ENCODE measurements at places on chromosomes 3 and 15.

GRCh38 chr3:143118630-143119008 lies 952 bp upstream of the CHST2 start:
- no peak for DNase-seq

GRCh38 chr3:138984816-138985215 lies 21.3 kb downstream of the PRR23A start:
- DNase-seq = no peak

DNA sequence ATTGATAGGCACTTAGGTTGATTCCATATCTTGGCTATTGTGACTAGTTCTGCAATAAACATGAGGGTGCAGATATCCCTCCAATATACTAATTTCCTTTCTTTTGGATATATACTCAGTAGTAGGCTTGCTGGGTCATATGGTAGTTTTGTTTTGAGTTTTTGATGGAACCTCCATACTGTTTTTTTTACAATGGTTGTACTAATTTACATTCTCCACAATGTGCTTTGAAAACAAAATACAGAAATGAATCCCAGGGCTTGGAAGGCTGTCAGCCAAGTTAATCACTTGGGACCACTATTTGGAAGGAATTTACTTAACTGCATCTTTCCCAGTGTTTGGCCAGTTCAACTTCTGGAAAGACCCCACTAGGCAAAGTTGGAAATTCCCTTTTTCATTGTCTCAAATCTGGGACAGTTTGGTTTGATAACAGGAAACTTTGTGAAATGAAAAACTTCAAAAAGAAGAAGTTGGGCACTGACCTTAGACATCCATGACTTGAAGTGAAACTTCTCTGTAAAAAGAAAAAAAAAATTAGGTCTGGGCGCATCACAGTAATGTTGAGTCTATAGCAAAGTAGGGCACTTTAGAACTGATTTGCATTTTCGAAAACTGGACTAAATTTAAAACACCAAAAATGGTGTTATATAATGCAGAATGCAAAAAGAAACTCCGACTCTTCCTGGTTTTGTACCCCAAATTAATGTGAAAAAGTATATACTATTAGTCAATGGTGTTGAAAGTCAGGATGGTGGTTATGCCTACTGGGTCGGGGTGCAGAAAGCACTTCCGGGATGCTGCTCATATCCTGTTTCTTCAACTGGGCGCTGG lies 6.0 kb downstream of the CTSH start:
- DNase-seq = no peak

DNA sequence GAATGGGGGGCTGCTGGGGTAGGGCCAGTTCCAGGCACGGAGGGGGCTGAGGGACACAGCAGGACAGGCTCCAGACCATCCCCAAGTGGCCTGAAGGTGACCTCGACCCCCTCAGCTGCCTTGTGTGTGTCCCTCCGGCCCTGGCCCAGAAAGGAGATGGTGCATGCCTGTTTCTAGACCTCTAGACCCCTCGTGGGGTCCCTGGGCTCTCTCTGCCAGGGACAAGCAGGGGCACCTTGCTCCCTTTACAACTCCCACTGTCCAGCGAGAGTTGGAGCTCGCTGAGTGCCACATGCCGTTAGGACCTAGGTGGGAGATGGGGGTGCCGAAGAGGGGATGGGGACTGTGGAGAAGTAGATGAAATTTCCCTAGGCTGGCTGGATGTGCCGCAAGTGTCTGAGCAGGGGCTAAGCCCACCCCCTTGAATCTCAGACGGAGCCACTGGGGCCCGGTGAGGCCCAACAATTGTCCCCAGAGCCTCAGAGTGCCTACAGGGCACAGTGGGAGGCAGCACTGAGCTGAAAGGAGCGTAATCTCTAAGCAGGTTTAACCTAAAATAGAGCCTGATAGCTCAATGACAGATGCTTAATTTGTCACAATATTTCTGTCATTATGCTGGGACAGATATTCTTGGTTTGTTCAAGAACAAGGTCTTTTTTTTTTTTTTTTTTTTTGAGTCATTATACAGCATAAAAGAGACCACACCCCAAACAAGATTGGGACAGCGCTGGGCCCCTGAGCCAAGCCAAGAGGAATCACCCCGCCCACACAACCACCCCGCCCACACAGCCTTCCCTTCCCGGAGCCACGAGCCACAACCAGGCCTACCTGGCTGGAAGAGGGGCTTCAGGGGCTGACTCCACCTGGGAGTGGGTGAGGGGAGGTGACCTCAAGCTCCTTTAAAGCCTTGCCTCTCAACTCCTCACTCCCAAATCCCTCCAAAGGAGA lies 23.6 kb upstream of the KLF13 start:
- peak; percentile 47 for DNase-seq

DNA sequence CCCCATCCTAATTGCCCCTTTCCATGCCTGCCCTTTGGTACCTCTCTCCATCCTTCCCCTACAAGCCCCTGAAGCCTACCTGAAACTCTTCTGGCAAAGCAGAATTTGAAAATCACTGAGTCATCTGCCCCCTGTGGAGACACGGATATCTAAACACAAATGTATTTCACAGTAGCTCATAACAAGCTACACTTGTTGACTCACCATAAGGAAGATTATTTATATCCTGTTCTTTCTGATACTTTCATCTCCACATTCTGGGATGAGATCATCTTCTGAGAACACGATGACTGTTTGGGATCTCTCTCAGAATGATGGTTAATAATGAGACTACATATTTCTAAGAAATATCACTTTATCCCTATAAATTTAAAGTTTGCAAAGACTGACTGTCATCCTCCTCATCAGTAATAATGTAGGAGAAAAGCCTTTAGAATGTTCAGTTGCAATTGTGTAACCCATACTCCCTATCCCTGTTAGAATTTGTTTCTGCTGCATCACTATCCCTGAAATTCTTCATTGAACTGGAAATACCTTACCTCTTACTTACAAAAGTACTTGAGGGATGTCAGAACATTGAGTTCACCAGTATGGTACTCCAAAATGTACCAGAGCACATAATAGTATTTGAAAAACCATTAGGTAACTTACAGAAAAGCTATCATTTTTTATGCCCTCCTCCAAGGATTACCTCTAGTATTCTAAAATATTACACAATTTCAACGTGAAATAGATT lies 116.1 kb upstream of the IL12A start:
- DNase-seq = no peak

DNA sequence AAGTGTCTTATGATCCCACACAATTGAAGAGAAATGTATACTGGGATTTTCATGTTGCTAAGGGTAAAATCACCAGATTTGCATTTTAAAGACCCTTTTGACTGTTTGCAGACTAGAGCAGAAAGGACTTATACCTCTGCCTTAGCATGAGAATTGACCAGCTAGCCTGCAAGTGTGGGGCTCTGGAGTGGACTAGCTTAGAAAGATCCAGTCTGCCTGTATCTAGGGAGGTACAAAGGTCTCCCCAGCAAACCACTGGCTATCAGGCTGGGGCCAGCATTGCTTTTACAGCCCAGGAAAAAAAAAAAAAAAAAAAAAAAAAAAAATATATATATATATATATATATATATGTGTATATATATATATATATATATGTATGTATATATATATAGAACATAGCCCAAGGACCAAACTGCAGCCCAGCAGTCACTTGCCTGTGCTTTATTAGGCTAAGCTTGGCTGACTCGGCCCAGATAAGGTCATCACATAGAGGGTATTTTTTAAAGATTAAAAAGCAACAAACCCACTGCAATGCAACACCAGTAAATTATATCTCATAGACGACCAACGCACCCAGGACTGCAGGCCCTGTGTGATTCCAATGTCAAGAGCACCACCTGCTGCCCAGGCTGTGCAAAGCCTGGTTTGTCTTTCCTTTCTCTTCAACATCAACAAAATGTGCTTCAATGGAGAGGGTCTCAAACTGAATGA lies 63.7 kb downstream of the DCLK3 start:
- peak; percentile 67 for DNase-seq

DNA sequence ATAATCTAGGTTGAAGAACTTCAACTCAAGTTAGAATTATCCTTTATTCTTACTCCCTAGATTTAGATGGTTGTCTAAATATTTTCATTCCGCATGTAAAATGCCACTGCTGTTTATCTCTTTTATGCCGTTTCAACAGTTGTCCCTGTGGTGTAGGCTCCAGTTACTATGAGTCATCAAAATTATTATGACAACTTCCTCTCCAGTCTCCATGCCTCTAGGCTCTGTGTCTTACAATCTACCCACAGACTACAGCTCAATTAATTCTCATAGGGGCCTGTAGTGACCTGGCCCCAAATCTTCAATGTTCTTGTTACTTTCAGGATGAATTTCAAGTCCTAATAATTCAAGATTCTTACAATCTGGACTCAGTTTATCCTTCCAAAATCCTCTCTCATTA lies 105.8 kb upstream of the UNC13C start:
- no peak for DNase-seq

- no peak for DNase-seq
Observed at GRCh38 chr3:190361791-190362190, 26.2 kb upstream of the CLDN16 start.

GRCh38 chr3:144556392-144556791 lies 584.8 kb downstream of the DIPK2A start:
- DNase-seq = no peak

DNA sequence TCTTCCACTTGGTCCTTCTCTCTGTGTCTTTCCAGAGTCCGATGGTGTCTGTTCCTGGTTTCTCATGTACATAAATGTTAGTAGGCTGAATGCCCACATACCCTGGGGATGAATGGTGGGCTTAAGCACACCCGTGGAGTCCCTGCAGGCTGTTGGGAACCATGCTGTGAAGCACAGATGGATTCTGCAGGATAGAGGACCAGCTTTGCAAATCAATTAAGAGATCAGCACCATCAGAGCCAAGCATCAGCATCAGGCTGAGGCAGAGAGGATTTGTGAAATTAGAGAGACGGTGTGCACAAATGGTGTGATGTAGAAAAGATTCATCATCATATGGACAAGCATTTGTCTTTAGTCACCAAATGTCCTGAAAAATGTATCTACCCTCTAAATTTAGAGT lies 127.1 kb downstream of the SV2B start:
- no peak for DNase-seq

DNA sequence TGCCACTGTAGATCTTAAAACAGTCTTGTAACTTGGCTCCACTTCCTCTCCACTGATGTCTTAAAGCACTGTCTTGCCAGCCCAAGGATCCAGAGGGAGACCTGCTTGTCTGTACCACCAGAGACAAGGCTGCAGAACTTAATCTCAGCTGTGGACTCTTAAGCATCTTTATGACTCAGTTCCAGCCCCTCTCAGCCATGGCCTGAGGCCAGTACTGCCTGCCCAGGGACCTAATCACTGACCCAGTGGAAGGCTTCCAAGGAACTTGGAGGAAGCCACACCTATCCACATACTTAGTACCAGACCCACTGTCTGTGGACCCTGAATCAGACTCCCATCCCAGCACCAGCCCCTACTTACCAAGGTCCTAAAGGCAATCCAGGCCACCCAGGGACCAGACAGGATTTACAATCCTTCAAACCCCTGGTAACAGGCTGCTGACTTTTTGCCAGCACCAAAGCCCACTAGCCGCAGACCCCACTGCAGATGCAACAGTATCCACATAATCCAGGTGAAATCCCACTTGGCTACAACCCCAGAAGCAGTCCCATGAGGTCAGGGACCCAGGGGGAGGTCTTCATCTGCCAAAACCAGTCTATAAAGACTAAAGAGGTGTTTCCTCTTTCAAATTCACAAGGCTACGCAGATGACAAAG lies 41.9 kb upstream of the PRR20G start:
- DNase-seq = no peak

- DNase-seq = no peak
Observed at GRCh38 chr3:141605883-141606282, 119.1 kb downstream of the RASA2 start.

GRCh38 chr15:74958908-74959585 lies 2.5 kb upstream of the RPP25 start:
- DNase-seq = no peak

- DNase-seq = no peak
Observed at GRCh38 chr15:52464478-52464877, 64.2 kb downstream of the MYO5A start.

DNA sequence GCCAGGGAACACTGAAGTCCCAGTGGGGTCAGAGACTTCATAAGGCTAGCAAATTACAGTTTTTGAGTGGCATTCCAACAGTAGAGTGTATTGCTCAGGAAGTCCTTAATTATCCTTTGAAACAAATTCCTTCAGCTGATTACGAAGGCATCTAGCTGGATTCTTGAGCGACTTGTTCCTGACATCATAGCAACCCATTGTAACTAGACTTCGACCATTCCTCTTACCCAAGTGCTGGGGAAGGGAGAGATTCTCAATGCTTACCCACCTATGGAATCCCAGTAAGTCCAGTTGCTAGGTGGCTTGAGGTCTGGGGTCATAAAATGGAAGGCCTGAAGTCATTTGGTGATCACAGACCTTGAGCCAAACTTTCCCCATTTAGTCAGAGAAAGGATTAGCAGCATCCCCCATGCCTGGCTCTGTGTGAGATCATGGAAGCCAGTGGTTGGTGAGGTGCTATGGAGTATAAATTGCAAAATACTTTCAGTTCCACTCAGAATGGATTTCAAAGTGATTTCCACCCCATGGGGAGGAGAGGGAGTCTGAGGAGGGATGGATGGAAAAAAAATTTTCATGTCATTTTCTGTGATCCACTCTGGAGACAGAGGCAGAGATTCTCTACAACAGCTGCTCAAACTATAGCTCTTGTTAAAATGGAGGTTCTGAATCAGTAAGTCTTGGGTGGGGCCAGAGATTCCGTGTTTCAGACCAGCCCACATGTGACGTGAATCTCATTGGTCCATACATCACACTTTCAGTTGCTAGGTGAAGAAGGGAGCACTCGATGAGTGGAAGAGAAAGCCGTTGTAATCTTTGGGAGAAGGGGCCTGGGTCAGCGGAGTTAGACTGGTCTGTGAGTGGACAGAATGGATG lies 45.7 kb downstream of the CD86 start:
- DNase-seq = no peak

DNA sequence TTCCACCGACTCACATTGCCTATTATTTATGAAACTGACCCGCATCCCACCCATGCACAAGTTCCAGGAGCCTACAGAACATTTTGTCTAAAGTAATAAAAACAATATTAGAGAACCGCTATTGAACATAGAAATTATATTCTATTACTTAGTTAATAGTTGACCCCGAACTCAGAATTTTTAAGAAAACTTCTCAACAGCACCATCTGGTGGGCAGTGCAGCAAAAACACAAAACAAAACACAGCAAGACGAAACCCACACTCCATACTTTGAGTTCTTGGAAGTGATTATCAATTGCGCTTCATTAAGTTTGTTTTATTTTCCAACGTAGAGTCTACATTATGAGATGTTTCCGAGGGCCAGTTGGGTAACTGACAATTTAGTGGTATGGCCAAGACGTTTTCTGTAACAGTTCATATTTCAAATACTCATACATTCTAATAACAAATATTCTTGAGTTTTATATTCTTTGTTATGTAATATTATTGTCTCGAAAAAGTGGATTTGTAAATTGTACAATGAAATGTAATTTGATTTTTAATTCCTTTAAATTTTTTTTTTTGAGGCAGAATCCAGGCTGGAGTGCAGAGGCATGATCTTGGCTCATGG lies 24.0 kb upstream of the C3orf70 start:
- peak; percentile 30 for DNase-seq

GRCh38 chr15:73955326-73955725 lies 29.1 kb downstream of the LOXL1 start:
- no peak for DNase-seq

GRCh38 chr15:58392141-58392540 lies 39.6 kb upstream of the LIPC start:
- no peak for DNase-seq
